Mammary epithelial cell (primary cell): ENCODE measurements at places on chromosomes 4 and X. TPM values are rescaled to one million over a fixed set of nuclear protein-coding genes. Genes with fewer than 3 reads are reported as not detected.

DNA sequence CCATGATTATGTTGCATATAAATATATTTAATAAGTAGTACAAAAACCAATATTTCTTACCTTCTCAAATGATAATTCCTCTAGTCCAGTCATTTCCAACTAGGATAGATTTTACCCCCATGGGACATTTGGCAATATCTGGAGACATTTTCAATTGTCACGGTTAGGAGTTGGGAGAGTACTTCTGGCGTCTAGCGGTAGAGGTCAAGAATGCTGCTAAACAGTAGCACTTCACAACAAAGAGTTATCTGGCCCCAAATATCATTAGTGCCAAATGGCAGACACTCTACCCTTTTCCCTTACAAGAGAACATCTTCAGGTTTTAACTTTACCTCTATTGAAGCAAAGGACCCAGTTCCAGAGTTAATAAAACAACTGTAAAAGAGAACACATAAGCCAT lies 168.1 kb downstream of the FAT4 start:
- no peak for DNase-seq

The WWC2 gene
- polyA plus RNA-seq = 9.1 TPM

- no peak for DNase-seq
Measured at GRCh38 chr4:41934514-41934900, 722 bp upstream of the TMEM33 start.

- no peak for DNase-seq
Measured at GRCh38 chr4:83108101-83108861, 6.2 kb downstream of the PLAC8 start.
